ENCODE measurements at places on chromosomes 11 and 22.

GRCh38 chr22:39689421-39689820, 118.9 kb downstream of the CACNA1I start:
- DNase-seq, result no peak

DNA sequence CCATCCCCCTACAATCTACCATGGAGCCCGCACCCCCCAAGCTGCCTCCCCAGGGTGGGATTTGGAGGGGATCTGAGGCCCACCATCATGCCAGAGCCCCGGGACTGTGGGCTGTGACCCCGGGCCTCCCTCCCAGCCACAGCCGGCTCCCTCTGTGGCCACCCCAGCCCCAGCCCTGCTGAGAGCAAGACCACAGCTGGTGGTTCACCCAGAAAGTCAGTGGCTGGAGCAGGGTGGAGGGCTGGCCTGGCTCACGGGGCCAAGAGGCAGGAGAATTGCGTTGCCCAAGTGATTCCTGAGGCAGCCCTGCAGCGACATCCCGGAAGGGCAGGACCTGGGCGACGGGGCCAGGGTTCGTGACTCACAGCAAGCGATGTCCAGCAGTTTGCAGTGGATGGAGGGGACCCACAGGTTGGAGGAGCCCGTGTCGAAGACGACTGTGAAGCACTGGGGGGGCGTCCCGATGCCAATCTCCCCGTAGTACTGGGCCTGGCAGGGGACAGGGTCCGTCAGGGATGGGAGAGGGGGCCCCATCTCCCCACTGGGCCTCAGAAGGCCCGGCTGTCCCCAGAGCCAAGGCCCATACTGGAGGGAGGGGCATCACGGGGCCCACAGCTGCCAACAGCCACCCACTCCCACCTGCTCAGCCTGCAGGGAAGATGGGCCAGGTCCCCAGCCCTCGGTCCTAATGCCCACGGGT, 4.4 kb downstream of the CTSD start:
- DNase-seq, result no peak

DNA sequence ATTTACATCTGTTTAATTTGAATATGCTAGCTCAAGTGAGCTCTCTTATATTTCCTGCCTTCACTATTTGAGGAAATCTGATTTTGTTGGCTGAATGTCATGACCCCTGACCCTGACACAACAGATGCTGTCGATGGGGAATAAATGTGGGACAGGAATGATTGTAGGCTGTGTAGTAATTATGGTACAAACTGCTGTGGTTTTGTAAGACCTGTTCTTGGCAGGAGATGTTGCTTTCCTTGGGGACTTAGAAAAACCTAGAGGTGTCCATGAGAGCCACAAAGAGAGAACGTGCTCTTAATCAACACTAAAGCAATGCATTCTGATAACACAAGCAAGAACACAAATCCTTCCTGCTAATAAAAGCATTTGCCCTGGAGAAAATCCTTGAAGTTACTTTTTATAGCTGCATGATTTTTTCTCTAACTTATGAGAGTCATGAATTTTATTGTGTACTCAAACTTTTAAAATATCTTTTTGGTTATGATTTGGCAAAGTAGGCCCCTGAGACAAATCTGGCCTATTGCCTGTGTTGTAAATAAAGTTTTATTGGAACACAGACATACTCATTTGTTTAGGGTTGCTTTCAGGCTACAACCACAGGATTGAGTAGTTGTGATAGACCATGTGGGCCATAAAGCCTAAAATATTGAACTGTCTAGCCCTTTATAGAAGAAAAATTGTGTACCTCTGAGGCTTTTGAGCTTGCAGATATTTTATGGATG, 90.2 kb downstream of the DDX10 start:
- no peak for DNase-seq

GRCh38 chr22:43273902-43274484, 69.2 kb downstream of the SCUBE1 start:
- DNase-seq, result no peak

GRCh38 chr11:12746593-12747097, 72.4 kb downstream of the TEAD1 start:
- peak; percentile 84 for DNase-seq

DNA sequence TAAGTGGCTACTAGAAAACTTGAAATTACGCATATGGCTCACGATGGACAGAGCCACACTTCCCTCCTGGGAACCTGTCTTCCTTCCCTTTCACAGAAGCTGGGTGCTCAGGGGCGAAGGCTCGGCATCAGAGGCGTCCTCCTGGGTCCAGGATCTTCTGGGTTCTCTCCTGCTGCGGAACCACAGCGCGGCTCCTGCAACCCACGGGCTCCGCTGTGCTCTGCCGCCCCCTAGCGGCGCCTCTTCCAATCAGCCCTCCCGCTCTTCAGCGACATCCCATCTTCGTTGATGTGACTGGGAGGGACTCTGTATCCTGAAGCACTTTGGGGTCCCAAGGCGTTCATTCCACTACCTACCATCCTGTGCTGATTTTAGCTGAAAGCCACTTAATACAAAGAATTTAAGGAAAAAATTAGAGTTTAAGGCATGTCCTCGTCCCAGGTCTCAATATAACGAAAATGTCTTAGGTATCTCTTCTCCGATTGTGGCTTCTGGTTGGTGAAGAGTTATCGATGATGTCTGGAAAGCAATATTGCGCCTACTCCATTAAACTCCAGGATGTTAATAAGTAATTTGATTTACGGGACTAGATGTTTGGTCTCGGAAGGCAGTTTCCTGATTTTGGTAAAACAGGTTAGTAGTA, 14.8 kb upstream of the RPS3 start:
- peak; percentile 69 for DNase-seq

DNA sequence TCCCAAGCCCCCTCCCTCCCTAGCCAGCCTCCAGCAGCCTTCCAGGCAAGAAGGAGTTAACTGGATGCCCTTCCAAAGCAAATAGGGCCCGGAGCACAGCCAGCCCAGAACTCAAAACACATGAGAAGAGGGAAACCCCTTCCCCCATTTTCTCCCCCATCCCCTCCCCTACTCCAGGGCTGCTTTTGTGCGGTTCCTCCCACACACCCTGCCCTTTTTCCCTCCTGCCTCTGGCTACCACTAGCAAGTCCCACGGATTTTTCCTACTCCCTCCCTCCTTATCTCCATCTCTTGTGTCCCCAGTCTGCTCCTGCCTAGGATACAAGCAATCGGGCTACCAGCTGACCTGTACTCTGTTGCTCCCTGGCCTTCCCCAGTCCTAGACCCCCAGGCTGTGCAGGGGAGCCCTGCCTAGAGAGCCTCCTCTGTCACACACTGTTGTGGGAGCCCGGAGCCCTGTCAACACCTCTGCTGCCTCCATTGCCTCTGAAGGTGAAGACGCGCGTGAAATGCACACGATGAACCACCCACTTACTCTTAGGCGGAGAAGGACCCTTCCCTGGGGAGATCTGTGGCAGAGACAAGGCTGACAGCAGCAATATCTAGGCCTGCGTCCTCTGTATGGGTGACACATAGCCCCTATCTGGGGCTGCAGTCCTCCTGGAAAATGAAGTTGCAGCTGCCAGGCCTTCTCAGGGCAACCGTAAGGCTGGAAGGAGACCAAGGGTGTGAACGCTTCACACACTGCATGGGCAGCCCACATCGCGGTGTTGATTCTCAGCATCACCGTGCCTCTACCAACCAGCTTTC, 282.8 kb downstream of the MN1 start:
- no peak for DNase-seq

DNA sequence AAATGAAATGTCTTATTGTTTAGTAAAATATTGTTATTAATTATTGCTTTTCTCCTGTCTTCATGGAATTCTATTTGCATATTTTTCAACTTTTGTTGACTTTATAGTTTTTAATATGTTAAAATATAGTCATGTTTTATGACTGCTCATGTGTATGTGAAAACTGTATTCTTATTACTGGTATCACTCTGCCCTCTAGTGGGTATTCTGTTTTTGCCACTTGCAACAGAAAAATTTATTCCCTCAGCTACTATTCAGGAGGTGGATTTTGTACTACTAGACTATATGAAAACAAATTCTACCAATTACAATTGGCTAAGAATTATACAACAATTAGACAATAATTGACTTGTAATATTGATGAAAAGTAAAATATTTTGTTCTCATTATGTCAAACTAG, 45.0 kb downstream of the OR4C6 start:
- DNase-seq, result no peak

DNA sequence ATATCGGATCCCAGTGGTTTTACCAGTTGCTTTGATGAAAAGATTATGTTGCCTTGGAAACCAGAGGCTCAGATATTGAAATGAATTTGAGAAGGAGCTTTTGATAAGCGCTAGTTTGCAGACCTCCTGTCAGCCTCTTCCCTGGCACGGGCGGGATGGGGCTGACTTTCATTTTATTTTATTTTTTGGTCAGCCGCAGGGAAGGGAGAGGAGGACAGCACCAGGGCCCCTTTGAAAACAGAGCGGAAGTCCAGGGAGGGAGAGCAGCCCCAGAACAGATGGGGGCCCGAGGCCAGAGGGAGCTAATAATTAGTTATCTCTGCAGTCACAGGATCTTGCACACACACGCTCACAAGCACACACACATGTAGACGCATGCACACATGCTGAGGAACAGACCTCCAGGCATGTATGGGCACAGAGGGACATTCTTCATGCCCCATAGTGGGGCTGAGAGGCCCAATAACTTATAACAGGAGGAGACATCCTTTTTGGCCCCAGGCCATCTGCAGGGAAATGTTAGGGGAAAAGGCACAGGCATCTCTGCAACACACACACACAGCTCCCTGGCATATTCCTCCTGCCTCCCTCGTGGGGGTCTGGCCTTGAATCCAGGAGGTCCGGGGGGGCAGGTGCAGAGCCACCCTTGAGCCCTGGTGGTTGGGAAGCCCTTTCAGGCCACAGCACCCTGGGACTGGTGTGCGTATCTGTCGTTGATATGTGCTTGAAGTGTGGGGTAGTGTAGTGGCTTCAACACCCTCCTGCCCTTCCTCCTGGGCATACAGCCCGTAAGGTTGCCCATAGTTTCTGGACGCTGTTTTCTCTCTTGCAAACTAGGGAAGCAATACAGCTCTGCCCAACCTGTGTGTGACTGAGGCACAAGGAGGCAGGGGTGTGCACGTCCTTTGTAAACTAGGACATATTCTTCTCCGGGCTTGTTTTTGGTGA, 117.3 kb downstream of the CEP164 start:
- DNase-seq, result no peak

DNA sequence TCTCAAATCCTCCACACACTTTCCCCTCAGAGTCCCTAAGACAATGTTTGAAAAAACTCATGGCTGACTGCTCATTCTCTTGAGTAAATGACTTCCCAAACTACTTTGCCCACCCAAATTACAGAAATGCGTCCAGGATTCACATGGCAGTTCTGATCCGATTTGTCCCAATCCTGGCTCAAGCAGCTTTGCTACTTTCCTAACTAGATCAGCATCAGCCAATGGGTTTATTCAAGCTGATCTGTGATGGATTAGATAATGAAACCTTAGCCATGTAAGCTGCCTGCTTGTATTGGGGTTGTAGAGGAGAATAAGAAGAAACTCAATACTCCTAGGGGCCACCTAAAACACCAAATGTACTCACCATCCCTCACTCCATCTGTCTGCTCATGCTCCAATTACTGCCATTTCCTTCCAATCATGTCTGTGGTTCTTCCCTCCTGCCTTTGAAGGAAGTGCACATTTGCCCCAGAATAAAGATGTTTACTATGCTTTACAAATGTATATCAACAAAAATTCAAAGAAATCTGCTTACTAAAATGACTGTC, 6.9 kb downstream of the RBFOX2 start:
- DNase-seq, result no peak

DNA sequence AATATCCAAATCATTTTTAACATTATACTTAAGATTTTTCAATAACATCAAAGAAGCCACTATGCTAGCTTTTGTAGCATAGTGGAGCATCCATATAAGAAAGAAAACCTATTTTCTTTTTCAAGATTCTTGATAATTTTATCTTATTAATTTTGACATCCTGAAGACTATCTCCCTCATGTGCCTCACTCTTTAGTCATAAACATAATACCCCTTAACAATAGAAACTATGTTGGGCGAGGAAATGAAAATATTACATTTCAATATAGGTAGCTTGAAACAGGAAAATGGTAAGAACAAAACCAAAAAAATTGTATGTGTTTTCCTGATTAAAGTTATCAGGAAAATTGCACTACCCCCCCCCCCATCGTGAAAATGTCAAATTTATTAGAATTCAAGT, 40.1 kb downstream of the ELMOD1 start:
- DNase-seq, result no peak

DNA sequence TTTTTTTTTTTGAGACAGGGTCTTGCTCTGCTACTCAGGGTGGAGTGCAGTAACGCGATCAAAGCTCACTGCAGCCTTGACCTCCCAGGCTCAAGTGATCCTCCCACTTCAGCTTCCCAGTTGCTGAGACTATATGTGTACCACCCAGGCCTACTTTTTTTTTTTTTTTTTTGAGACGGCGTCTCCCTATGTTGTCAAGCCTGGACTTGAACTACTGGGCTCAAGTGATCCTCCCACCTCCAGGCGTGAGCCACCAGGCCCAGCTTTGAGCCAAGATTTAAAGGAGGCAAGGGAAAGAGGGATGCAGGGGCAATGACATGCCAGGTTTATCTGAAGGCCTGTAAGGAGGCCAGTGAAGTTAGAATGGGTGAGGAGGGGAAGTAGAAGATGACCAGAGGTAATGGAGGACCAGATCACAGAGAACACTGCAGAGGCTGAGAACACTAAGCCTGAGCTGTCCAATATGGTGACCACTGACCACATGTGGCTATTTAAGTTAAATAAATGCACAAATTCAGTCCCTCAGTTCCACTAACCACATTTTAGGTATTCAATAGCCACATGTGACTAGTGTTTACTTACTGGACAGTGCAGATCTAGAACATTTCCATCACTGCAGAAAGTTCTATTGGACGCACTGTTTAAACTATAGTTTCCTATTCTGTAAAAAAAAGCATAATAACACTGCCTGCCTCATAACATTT, 8.1 kb downstream of the DESI1 start:
- no peak for DNase-seq

GRCh38 chr11:100759106-100759505, 72.0 kb downstream of the ARHGAP42 start:
- DNase-seq, result no peak

GRCh38 chr11:75270896-75271418, 30.4 kb downstream of the TPBGL start:
- no peak for DNase-seq

DNA sequence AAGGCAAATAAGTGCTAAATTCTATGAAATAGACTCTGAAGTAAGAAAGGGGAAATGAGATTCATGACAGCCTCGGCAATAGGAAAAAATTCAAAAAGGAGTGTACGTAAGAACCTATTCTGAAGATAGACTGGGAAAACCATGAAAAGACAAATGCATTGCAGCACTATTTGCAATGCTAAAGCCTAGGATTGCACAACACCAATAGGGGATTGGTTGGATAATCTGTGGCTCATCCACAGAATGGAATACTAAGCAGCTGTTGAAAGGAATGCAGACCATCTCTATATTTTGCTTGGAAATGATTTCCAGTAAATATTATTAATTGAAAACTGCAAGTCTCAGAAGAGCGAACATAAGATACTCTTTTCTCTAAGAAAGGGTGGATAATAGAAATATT, 91.7 kb upstream of the CLMP start:
- DNase-seq, result no peak

DNA sequence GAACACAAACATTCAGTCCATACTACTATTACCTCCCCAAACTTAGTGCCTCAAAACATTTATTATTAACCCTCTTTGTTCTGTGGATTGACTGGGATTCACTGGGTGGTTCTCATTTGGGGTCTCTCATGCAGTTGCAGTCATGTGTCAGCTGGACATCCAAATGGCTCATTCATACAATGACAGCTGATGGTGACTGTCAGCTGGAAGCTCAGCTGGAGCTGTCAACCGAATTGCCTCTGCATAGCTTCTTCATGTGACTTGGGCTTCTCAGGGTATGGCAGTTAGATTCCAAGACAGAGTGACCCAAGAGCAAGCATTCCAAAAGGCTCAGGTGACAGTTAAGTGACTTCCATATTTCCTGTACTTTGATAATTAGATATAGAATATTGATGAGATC, 85.2 kb downstream of the CCDC34 start:
- DNase-seq, result no peak

Measured in right renal pelvis (tissue), 4 donors.